ENCODE measurements at places on chromosomes 3 and 15. TPM values are rescaled to one million over a fixed set of nuclear protein-coding genes. Genes with fewer than 3 reads are reported as not detected.

The FOXB1 gene
- not detected for total RNA-seq

The P2RY13 gene
- not detected for total RNA-seq

The HYAL2 gene
- 384 TPM for total RNA-seq

The CD276 gene
- 33.1 TPM for total RNA-seq

The MESP2 gene
- total RNA-seq: not detected

Data from dermis microvascular lymphatic vessel endothelial cell (primary cell).